ENCODE measurements at places on chromosomes 11 and 22.

GRCh38 chr22:48881326-48881980 is 946.2 kb downstream of the BRD1 start:
- no peak for DNase-seq

DNA sequence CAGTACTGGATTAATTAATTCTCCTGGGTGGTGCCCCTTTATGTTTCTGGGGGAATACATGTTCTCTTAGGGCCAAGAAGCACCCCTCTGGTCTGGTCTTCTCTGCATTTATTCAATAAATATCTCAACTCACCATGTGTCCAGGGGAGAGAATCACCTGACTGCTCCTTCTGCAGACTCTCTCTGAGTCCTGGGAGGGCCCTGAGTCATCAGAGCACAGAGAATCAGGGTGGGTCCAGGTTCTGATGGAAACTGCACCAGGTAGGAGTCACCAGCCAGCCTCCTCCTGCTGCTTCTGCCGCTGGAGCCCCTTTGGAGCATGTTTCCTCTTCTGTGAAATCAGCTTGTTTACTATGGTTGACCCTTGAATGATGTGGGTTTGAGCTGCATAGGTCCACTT is 107.7 kb upstream of the PLET1 start:
- DNase-seq = no peak

DNA sequence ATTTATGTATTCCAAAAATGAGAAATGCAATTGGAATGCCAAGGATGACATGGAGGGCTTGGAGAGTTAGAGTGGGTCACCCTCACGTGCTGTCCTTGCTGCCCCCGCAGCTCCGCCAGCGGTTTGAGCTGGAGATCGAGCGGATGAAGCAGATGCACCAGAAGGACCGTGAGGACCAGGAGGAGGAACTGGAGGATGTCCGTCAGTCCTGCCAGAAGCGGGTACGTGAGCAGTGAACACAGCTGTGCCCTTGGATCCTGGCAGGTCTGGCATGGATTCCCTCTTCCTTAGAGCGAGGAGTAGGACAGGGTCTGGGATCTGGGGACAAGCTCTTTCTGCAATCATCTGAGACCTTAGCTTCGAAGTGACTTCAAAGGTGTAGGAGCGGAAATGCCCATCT is 166.2 kb downstream of the MYO18B start:
- DNase-seq = no peak

DNA sequence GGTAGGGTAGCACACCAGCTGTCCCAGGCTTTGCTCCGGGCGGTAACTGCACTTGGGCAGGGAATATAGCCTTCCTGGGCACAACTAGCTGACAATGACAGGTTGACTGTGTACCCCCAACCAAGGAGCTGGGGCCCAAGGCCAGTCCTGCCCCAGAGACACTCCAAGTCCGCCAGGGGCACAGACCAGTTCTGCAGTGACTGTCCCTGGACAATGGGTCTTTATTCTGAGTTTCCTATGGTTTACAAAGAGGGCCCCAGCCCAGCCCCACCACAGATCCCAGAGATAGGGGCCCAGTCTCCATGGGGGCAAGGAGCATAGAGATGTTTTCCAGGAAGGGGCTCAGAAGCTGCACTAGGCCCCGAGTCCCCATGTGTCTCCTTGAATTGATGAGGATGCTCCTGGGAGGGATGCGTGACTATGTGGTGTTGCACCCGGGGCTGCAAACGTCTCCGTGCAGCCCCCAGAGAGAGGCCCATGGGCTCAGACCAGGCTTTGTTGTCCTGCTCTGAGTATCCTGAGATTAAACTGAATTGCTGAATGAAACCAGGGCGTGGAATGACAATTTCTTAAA is 48.4 kb downstream of the CD6 start:
- no peak for DNase-seq

GRCh38 chr11:86101941-86102407 is 33.1 kb upstream of the PICALM start:
- no peak for DNase-seq

- no peak for DNase-seq
These were observed 5.1 kb upstream of the TIRAP start for GRCh38 chr11:126277780-126278179.

DNA sequence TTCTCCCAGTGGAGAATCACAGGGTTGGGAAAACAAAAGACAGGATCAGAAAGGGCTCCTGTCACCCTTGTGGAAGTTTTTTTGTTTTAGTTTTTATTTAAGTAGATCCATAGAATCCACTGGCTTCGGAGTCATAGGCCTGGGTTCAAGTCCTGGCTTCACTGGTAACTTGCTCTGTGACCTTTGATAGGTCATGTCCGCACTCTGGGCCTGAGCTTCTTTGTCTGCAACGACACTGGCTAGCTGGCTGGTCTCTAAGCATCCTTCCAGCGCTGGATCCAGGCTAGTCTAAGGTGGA is 1.4 kb downstream of the ZFTA start:
- no peak for DNase-seq

GRCh38 chr22:44567846-44568493 is 69.9 kb upstream of the RTL6 start:
- no peak for DNase-seq

- DNase-seq = no peak
These were observed 56.4 kb downstream of the MYH9 start for GRCh38 chr22:36331306-36331911.

- DNase-seq = no peak
These were observed 19.2 kb downstream of the PRR5 start for GRCh38 chr22:44721213-44721612.

DNA sequence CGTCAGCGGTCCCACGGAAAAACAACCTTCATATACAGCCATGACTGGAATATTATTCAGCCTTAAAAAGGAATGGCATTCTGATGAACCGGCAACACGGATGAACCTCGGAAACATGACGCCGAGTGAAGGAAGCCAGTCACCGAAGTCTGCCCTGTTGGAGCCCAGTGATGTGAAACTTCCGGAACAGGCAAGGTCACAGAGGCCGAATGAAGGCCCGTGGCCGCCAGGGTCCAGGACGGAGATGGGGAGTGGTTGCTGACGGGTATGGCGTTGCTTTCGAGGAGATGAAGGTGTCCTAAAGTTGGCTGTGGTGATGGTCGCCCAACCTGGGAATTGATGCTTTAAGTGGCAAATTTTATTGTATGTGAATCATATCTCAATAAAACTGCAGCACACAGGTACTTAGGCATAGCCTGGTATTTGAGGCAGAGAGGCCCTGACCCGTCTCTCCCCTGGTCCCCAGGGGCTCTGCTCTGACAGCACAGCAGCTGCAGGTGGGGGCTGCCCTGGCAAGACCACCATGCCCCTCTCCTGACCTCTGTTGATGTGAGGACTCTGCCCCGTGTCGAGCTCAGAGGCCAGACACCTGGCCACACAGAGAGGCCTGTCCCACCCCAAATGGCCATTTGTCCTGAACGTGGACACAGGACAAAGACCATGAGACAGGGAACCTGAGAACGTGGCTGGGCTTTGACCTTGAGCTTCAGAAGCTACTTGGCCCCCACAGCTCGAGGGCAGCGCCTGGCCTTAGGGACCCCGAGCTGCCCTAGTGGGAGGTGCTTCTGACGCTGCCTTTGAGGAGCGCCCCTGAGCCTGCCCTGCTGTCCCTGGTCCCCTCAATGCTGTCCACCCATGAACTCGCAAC is 1090.8 kb downstream of the BRD1 start:
- DNase-seq = no peak

GRCh38 chr11:93500759-93501158 is 42.4 kb downstream of the SMCO4 start:
- DNase-seq = no peak

DNA sequence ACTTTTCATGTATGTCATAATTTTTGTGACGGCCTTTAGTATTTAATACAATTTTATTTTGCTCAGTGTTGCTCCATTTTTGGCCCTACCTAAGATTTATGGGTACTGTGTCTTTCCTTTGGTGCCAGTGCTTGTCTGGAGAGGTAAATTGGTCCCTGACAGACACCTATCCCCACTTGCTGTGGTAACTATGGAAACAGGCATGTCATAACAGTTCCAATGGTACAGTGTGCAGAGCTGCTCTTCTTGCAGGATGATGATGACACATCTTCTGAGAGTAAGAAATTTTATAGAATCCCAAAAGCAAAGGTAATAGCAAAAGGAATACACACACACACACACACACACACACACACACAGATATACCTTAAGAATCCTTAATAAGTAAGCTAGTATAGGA is 118.5 kb downstream of the ELP4 start:
- DNase-seq = no peak
